ENCODE measurements at places on chromosomes 3 and 15. TPM values are rescaled to one million over a fixed set of nuclear protein-coding genes. Genes with fewer than 3 reads are reported as not detected.

Gene CXCR6
- 5.9 TPM for total RNA-seq

- DNase-seq = no peak
- H3K36me3 ChIP-seq = no peaks in the 10 kb centered on the region
- no peaks in the 10 kb centered on the region for H3K27me3 ChIP-seq
- H3K4me1 ChIP-seq = no peaks in the 10 kb centered on the region
- no peak overlapping the region for H3K4me3 ChIP-seq
Measured at GRCh38 chr3:126896968-126897367, 85.9 kb upstream of the PLXNA1 start.

GRCh38 chr3:142353571-142353970 lies 94.3 kb downstream of the XRN1 start:
- H3K27me3 ChIP-seq = no peaks in the 10 kb centered on the region
- no peak overlapping the region for H3K27ac ChIP-seq
- peaks cover 42% of the 10 kb centered on the region for H3K36me3 ChIP-seq
- no peaks in the 10 kb centered on the region for H3K4me1 ChIP-seq

DNA sequence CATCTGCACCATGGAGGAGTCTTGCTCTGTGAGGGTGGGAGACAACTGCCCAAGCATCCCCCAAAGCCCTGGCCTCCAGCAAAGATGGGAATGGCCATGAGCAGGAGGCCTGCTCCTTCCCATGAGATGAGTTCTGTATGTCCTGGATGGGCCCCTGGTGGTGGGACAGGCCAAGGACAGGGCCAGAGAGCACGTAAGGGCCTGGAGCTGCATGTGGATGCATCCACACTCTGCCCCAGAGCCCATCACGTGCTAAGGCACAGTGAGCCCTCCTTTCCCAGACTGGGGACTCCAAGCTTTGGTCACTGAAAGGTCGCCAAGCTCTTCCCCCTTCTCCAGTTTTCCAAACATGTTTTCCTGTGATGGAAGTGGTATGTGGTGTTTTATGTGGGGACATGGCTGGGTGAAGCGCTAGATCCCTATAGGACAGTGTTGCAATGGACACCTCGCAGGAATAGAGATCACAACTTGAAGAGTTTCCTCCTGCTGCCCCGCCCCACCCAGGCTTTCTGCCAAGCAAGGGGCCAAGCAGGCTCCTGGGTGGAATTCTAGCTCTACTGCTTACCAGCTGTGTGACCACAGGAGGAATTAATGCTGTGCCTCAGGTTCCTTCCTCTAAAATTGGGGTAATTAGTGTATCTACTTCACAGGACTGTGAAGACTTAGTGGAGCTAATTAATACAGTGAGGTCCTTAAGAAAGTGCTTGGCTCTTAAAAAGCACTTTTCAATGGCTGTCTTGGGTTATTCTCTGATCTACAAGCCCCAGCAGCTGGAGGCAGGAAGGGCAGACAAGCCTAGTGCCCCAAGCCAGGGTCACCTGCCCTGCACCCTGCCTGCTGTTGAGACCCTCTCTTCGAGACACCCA lies 106.4 kb upstream of the RPL32 start:
- no peak for DNase-seq
- H3K36me3 ChIP-seq = peaks cover 6% of the 10 kb centered on the region
- H3K27ac ChIP-seq = no peak overlapping the region
- no peaks in the 10 kb centered on the region for H3K27me3 ChIP-seq

- H3K4me1 ChIP-seq = no peaks in the 10 kb centered on the region
- no peak for DNase-seq
- no peaks in the 10 kb centered on the region for H3K27me3 ChIP-seq
- no peak overlapping the region for H3K4me3 ChIP-seq
- H3K27ac ChIP-seq = no peak overlapping the region
Measured at GRCh38 chr3:11050666-11051323, 58.2 kb downstream of the SLC6A1 start.

- DNase-seq = no peak
- no peak overlapping the region for H3K27ac ChIP-seq
- H3K4me1 ChIP-seq = peaks cover 7% of the 10 kb centered on the region
- no peak overlapping the region for H3K4me3 ChIP-seq
- H3K27me3 ChIP-seq = no peaks in the 10 kb centered on the region
Measured at GRCh38 chr15:39937696-39938095, 3.8 kb downstream of the EIF2AK4 start.

DNA sequence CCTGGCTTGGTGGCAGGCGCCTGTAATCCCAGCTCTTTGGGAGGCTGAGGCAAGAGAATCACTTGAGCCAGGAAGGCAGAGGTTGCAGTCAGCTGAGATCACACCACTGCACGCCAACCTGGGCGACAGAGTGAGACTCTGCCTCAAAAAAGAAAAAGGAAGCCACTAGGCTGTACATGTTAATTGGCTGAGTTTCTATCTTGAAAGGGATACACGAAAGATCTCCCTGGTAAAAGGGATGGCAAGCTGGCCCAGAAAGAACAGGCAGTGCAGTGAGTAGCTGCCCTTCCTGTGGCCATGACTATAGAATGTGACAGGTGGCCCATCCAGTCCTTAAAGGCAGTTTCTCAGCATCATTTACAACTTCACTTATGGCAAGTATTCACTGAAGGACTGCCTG lies 12.3 kb downstream of the LRIG1 start:
- DNase-seq = no peak
- H3K27ac ChIP-seq = no peak overlapping the region
- no peaks in the 10 kb centered on the region for H3K36me3 ChIP-seq
- no peaks in the 10 kb centered on the region for H3K27me3 ChIP-seq
- peaks cover 81% of the 10 kb centered on the region for H3K4me1 ChIP-seq

Gene IL5RA
- total RNA-seq = 0.73 TPM

DNA sequence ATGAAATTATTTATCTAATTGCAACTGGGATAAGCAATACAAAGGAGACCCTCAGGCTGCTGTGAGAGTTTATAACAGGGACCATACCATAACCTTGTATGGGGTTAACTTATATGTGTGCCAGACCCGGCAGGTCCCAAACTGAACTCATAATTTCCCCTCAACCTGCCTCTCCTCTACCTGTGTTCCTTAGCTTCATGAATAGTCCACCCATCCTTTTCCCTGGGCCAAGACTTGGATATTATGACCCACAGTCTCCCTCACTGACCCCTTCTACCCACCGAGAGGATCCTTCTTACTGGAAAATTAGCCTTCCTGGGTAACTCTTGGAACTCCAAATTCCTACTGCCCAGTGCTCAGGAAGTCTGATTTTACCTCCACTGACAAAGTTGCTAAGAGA lies 3.4 kb upstream of the TSPAN3 start:
- no peak overlapping the region for H3K4me3 ChIP-seq
- H3K4me1 ChIP-seq = peaks cover 14% of the 10 kb centered on the region
- H3K27me3 ChIP-seq = no peaks in the 10 kb centered on the region

- no peak for DNase-seq
- no peak overlapping the region for H3K4me3 ChIP-seq
- no peak overlapping the region for H3K27ac ChIP-seq
Measured at GRCh38 chr3:160720123-160720746, 35.8 kb upstream of the PPM1L start.

DNA sequence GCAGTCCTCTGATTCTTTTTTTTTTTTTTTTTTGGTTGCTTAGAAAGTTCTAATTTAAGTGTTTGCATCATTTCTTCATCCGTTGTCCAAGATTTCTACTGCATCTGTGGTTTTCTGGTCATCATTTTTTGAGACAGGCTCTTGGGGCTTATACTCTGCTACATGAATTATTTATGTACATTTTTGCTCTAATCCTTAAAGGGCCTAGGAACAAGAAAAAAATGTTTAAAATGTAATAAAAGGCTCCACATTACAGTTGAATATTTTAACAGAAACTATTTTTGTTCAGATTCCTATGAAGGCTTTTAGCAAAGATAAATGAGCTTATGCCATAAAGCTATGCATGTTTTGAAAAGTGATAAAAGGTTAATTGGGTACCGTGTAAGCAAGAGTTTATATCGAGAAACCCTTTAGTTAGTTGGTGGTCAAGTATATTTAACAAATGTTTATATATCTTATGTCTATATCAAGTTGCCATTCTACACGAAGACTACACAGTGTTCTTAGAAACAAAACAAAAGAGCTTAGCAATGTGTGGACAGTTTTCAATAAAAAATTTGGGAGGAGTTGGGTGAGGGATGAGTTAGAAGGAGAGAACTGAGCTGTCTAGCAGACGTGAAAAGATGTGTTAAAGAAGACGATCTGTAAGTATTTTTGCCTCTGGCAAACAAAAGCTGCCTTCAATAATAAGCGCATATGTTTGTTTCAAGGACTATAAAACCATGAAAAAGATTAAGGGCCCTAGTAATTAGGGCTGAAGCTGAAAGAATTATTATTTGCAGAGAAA lies 563.6 kb upstream of the NAALADL2 start:
- no peak for DNase-seq
- H3K4me1 ChIP-seq = no peaks in the 10 kb centered on the region

Gene LRRIQ4
- total RNA-seq = 0.15 TPM

Gene TMCO5A
- not detected for total RNA-seq

GRCh38 chr3:156478891-156479290 lies 76.0 kb downstream of the SSR3 start:
- DNase-seq = no peak
- no peaks in the 10 kb centered on the region for H3K36me3 ChIP-seq
- H3K27ac ChIP-seq = no peak overlapping the region

Gene PRSS50
- not detected for total RNA-seq

- no peak overlapping the region for H3K4me3 ChIP-seq
- H3K27ac ChIP-seq = no peak overlapping the region
- H3K4me1 ChIP-seq = no peaks in the 10 kb centered on the region
- no peaks in the 10 kb centered on the region for H3K36me3 ChIP-seq
- peaks cover 3% of the 10 kb centered on the region for H3K27me3 ChIP-seq
- DNase-seq = no peak
Measured at GRCh38 chr15:45106002-45106790, 7.8 kb downstream of the DUOX2 start.

Gene CPNE4
- total RNA-seq = not detected

Gene ALS2CL
- 0.84 TPM for total RNA-seq

Gene MRPL46
- total RNA-seq = 53.6 TPM

Data from CD8-positive, alpha-beta memory T cell (primary cell).